ENCODE measurements at places on chromosomes 16 and 17.

DNA sequence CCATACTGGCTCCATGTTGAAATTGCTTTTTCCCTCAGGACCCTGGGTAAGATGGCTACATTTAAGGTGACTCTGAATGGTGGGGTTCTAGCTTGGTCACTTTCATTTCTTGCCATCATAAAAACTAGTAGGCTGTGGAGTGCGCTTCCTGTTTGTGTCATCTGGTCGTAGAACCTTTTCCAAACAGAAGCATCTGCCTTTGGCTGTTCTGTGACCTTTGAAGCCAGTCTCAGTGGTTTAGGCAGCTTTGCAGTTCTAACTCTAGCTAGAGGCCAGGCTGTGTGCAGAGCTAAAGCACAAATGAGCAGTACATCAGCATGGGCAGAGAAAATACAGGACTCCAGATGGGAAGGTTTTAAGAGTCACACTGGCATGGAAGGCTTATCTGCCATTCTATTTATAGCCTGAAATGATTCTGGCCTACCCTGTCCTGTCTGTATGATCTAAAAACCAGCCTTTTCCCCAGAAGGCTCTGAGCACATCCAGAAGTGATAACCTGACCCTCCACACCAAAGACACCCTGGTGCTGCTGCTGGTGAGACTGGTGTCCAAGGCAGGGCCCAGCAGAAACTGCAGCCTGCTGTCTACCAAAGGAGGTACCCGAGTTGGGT, 8.6 kb downstream of the ESRP2 start:
- DNase-seq, result no peak

DNA sequence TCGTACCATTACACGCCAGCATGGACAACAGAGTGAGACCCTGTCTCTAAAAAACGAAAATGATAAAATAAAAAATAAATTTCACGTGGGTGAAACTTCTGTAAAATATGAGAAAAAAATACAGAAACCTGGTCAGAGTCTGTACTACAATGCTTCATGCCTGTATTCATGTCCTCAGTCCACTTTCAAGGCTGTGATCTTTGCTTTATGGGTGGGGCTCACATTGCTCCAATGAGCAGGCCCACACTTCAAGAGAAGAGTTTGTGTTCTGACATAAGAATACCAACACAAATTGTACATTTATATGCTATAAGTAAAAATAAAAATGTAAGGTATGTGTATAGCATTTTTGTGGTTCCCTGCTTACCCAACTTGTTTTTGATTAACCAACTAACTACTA, 32.2 kb upstream of the ABCA3 start:
- DNase-seq, result no peak

DNA sequence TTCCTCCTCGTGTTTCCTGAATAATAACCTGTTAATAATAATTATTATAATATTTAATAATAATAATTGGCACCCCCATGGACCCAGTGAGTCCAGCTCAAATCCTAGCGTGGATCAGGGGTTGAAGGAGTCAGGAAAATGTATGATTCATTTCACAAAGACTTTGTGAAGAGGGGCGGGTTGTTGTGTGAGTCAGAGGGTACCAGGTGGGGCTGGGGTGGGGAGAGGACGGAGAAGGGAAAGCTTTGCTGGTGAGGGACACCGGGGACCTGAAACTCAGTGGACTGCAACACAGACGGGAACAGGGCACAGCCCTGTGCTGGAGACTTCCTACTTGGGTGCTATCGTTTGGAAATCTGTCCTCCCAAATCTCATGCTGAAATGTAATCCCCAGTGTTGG, 3.1 kb upstream of the ADORA2B start:
- no peak for DNase-seq

GRCh38 chr17:20986767-20987510, 55.9 kb downstream of the USP22 start:
- DNase-seq, result no peak

- DNase-seq, result no peak
Observed at GRCh38 chr17:77242118-77242851, 101.5 kb downstream of the SEC14L1 start.

GRCh38 chr16:10579965-10580882, at the start of gene EMP2:
EMP2 (minus strand) TSS chr16:10580598; CDS start chr16:10547617, 32,981 bp downstream.
- DNase-seq, result no peak

- no peak for DNase-seq
Observed at GRCh38 chr17:67469208-67469980, 92.3 kb downstream of the PITPNC1 start.

GRCh38 chr16:58732545-58733247, 1.4 kb downstream of the GOT2 start:
- no peak for DNase-seq

GRCh38 chr16:55555436-55555835, 11.0 kb upstream of the CAPNS2 start:
- no peak for DNase-seq

DNA sequence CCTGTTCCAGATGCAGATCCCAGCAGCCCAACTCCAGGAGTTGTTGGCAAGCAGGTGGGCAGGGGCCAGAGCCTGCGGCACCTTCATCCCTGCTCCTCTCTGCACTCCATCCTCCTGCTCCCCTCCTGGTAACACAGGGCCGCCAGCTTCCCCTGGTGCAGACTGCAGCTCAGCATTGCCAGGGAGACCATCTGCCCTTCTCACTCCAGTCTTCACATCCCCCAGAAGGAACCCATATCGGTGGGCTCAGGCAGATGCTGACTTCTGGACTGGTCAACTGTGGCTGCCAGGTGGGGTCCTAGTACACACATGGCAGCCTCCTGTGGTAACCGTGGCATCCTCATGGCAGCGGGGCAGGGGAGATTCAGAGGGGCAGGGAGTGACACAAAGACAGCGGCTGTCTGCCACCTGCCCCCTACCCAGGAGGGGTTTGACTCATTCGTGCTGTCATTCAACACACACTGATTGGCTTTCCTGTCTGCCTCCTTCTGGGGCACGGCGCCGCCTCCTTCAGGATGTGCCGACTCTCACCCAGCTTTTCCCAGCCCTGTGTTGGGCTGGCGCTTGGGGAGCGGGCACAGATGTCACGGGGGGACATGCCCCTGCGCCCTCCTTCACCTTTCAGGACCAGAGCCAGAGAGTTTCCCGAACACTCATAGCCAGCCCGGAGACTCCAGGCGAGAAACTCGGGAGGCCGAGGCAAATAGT, 120.9 kb downstream of the CMIP start:
- no peak for DNase-seq

DNA sequence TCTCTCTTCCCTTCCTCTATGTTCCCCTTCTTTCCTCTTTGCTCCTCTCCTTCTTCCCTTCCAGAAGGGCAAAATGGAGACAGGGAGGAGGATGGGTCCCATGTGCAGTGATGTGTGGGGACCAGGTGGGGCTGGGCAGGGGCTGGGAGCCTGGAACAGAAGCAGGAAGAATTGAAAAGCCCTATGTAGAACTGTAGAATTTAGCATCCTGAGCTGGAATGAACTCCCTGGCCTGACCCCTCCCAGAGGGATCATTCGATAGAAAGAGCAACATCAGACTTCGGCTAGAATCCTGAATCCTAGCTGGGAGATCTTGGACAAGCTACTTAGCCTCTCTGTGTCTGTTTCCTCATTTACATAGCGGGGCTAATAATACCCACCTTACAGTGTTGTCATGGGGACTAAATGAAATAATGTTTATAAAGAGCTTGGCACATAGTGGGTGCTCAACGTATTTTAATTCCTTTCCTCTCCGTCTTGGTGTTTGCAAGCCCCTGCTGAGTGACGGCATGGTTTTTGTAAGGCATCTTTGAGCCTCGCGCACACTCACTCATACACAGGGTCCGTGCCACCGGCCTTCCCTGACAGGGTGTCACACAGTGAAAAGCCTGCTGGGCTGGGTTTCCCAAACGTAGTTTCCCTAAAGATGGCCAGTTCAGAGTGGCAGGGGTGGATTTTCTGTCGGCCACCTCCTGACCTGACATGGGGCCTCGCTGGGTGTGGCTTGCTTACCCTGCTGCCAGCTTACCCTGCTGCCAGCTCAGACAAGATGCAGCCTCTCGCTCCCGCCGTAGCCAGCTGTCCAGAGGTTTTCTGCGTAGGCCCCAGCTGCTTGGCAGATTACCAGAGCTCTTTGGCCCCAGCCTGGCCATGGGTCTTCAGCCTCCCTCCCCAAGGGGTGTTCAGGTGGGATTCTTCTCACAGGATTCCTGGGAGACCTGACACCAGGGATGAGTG, 6.1 kb upstream of the ARHGAP23 start:
- DNase-seq, result no peak

- no peak for DNase-seq
Observed at GRCh38 chr16:29844575-29845331, 18.3 kb downstream of the CDIPT start.

GRCh38 chr16:12729448-12729847, 74.2 kb downstream of the CPPED1 start:
- DNase-seq, result no peak

- no peak for DNase-seq
Observed at GRCh38 chr16:14658063-14658462, 25.3 kb downstream of the BFAR start.

DNA sequence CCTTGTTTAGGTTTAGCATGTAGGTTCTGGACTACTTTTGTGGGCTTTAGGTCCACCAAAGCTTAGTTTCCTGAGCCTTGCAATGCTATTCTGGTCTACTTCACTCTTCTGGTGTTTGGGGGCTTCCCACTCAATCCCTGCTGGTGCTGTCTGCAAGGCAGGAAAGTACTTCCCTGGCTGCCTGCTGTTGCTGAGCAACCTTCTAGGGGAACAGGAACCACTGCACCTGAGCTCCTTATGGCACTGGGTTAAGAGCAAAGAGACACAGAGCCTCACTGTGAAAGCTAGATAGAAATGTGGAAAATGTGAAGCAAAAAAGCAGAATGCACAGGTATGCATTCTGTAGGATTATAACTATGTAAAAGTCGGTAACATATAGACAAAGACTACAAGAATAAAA, 17.0 kb downstream of the MPO start:
- no peak for DNase-seq

DNA sequence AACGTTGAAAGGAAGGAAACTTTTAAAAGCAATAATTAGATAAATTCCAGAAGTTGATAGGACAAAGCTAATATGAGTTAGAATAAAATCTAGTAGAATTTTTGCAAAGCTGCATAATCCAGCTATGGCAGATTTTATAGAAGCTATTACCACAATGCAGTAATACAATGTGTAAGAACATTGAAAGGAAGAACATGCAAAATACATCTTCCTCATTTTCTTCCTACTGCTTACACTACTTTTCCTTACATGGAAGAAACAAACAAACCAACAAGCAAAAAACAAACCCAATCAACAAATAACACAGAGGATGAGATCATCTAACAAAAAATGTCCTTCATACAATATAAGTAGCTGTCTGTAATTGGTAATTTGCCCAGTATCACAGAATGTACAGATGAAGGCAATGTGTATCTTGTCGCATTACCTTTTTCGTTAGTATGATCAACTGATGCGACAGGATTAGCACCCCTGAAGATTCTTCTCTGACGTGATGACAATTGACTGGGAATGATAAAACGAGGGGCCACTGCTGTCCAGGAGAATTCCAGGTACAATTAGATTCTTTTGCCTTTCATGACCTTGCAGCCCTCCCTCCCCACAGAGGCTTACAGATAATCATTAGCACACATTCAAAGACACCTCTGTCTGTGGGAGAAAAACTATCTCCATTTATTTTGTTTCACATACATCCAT, 21.2 kb upstream of the LRRC37A start:
- DNase-seq, result no peak

GRCh38 chr16:21989133-21989532, 11.8 kb downstream of the PDZD9 start:
- DNase-seq, result no peak

- no peak for DNase-seq
Observed at GRCh38 chr17:58520843-58521430, 6.5 kb upstream of the MTMR4 start.

DNA sequence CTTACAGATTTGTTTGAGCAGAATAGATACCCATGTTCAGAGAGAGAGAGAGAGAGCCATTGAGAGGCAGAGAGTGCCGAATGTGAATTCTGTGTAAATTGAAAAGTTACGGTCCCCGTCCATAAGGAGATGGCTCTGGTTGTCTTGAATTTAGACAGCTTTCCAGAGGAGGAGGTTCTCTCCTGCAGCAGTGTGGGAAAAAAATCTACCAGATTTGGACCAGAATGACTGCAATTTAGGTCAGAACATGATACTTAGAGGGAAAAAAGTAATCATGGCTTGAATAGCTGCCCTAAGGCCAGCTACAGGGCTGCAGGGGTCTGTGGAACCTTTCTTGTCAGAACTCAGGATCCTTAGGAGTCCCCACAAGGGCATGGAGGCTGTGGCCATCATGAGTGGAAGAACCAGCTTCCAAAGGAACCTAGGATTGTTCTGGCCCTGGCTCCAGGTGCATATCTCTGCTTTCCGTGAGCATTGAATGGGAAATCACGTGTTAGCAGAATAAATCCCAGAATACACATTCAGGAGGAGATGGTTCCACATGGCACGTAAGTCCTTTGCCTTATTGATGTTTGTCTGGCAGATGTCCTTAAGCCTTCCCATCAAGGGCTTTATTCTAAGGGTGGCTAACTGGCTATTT, 13.0 kb downstream of the PITPNC1 start:
- DNase-seq, result no peak

DNA sequence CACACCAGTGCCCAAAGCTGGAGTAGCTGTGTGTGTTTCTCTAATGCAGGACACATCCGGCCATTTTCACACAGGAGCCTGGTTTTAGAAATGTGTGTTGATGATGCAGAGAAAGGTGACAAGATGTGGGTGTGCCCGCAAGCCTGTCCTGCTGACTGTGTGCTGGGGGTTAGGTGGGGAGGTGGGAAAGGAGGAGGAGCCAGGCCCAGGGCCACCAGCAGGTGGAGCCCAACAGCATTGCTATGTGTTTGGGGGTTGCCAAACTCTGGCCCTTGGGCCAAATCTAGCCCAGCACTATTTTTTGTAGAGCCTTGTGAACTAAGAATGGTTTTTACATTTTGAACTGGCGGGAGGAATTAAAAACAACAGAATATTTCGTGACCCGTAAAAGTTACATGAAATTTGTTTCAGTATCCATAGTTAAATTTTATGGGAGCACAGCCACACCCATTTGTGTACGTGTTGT, 61.7 kb upstream of the LGALS9 start:
- no peak for DNase-seq

DNA sequence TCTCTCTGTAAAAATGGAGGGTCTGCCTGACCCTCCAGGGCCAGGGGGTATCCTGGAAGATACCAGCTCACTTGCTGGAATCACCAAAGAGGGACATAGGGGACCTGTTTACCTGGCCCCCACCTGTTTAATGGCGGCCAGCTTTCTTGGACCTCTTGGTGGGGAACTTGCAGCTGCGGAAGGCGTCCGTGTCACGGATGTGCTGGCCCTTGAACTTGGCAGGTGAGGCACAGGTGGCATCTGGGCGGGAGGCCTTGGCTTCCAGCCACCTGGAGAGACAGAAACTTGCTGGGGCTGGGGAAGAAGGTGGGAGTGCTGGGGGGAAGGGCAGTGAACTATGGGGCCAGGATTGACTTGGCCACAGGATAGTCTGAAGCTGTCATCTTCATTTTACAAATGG, 3.5 kb downstream of the CHAD start:
- DNase-seq, result no peak

Measured in stimulated activated CD8-positive, alpha-beta memory T cell treated with anti-CD3 and anti-CD28 coated beads, Interleukin-4, amount 100 ng/mL, for 1 hour (primary cell).